ENCODE measurements at places on chromosomes 16 and 17. TPM values are rescaled to one million over a fixed set of nuclear protein-coding genes. Genes with fewer than 3 reads are reported as not detected.

DNA sequence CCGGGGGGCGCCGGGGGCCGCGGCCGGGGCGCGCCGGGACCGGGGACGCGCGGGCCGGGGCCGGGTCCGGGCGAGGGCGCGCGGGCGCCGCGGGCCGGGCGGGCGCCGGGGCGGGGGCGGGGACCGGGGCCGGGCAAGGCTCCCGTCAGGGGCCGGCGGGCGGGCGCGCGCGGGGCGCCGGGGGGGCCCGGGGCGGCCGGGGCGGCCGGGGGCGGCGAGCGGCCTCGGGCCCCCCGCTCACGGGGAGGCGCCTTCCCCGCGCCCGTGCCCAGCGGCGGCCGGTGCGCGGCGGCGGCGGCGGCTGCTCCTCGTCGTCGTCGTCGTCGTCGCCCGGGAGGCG, 563 bp downstream of the ZCCHC14 start:
- DNase-seq: no peak

The ITGAD gene
- polyA plus RNA-seq: 0.03 TPM

DNA sequence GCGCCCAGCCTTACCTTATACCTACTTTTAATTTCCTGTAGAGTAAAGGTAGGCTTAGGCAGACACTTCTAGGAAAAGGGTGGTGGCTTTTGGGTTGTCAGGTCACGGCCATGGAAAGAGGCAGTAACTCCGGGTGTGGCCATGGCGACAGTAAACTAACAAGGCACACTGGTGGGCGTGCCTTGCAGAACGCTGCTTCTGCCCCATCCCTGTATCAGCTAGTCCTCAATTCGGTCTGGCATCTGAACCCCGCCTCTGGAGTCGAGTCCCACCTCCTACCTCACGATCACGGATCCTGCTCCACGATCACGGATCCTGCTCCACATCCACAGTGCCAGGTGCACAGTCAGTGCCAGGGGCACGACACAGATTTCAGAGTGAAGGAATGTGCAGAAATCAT, 5.6 kb downstream of the ADCY9 start:
- peak; percentile 33 for DNase-seq

- DNase-seq: no peak
Measured at GRCh38 chr17:40558300-40558889, 6.9 kb downstream of the CCR7 start.

- DNase-seq: peak; percentile 53
Measured at GRCh38 chr17:42529061-42529460, 7.0 kb upstream of the NAGLU start.

DNA sequence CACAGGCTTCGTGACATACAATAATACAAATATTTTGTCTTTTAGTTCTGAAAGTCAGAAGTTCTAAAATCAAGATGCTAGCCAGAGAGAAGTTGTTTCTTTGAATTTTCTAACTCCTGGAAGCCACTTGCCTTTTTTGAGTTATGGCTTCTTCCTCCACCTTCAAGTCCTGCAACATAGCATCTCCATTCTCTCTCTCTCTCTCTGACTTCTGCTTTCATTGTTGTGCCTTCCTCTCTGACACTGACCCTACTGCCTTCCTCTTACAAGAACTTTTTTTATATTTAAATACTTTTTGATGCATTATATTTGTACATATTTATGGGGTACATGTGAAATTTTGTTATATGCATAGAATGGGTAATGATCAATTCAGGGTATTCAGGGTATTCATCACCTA, 205.9 kb downstream of the MAP2K6 start:
- no peak for DNase-seq

The WDR45B gene
- polyA plus RNA-seq: 65.7 TPM

DNA sequence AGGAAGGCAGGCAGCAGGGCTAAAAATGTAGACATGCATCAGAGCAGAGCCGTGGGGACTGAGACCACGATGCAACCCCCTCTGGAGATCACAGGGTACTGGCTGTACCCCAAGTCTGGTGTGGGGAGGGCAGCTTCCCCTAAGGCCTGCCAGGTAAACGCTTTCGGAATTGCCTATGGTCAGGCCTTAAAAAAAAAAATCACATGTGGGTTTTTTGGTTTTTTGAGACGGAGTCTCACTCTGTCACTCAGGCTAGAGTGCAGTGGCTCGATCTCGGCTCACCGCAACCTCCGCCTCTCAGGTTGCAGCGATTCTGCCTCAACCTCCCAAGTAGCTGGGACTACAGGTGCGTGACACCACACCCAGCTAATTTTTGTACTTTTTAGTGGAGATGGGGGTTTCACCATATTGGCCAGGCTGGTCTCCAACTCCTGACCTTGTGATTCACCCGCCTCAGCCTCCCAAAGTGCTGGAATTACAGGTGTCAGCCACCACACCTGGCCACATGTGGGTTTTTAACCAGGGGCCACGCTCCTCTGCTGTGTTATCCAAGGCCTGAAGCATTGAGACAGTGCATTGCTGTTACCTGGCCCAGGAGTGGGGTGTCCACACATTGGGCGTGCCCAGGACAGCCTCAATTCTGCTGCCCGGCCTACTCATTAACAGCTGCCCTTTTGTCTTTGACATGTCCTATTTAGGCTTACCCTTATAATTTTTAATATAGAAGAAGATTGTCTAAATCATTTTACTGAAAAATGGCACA, 50.4 kb downstream of the LITAF start:
- no peak for DNase-seq

- DNase-seq: no peak
Measured at GRCh38 chr16:69860233-69861231, 90.6 kb upstream of the CLEC18A start.

GRCh38 chr17:29505836-29506235, 61.0 kb downstream of the ABHD15 start:
- no peak for DNase-seq

DNA sequence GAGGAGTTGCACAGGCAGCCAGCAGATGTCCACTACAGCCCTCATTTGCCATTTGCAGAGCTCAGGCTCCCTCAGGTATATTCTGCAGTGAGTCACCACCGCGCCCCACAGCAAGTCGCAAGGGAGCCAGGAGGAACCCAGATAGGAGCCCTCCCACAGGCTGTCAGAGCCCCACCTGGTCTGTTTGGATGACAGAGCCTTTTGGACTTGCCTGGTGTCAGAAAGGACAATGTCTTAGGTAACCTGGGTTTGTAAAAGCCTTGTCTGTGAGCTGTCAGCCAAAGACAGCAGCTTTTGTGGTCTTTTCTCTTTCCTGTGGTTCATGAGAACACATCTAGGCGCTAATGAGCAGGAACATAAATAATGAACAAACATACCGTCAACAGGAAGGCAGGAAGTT, 70.9 kb downstream of the GNAO1 start:
- peak; percentile 52 for DNase-seq

GRCh38 chr16:26756633-26757032, 310.1 kb upstream of the C16orf82 start:
- DNase-seq: no peak

- peak; percentile 95 for DNase-seq
Measured at GRCh38 chr17:3667366-3668278, 756 bp downstream of the TAX1BP3 start.

DNA sequence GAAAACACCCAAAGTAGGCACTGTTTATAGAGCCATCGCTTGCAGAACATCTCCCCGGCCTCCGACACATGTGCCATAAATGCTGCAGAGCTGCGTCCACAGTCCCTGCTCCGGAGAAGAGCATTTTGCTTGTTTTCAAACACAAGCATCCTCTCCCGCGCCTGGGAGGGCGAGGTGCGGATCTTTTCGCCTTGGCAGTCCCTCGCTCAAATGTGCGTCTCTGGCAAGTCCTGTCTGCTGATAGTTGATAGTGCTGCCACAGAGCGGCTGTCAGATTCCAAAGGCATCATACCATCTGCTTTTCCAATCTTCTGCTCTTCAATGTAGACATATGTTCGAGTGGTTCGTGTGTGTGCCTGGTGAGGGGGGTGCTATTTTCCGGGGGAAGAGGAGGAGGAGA, 603.7 kb downstream of the MAF start:
- no peak for DNase-seq

- DNase-seq: no peak
Measured at GRCh38 chr16:89048090-89048725, 45.4 kb upstream of the ACSF3 start.

GRCh38 chr16:75074920-75075687, 41.5 kb downstream of the LDHD start:
- DNase-seq: no peak
